ENCODE measurements at places on chromosomes 5 and 9. TPM values are rescaled to one million over a fixed set of nuclear protein-coding genes. Genes with fewer than 3 reads are reported as not detected.

DNA sequence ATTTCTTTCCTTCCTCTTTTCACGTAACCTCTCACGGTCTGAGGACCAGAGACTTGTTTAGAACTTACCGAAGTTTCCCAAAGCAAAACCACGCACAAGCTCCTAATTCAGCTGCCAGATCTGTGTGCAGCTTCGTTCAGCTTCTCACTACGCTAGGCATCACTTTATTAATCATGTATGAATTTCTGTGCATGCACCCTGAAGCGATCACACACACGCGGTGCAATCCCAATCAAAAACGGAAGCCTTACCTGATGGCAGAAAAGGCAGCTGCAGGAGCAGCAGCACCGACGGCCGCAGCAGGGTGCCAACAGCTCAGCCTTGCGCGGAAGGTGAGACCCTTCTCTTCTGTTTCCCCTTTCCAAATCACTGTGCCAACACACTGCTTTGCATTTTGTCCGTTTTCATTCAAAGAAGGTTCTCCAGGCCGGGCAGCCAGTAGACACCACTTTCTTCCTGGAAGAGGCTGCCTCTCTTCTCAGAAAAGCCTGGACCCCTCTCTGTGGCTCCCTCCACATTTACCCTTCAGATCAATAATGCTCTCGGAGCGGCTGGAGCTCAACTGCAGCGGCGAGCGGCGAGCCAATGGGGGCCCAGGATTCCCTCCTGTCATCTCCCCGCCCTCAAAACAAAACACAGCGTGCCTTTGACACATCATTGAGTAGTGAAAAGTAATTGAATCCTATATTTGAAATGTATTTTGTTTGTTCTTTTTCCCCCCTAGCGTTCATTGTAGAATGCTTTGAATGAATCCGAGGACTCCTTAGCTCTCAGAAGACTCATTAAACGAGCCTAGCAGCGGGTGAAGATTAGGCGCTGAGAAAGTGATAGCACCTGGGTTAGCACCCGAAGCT lies at the start of gene CDH12:
Gene CDH12 (minus strand): TSS at position 538 of the 854 bp plus-strand sequence.
- no peak for DNase-seq

GRCh38 chr9:107945961-107946360 lies 456.4 kb upstream of the KLF4 start:
- DNase-seq: no peak

DNA sequence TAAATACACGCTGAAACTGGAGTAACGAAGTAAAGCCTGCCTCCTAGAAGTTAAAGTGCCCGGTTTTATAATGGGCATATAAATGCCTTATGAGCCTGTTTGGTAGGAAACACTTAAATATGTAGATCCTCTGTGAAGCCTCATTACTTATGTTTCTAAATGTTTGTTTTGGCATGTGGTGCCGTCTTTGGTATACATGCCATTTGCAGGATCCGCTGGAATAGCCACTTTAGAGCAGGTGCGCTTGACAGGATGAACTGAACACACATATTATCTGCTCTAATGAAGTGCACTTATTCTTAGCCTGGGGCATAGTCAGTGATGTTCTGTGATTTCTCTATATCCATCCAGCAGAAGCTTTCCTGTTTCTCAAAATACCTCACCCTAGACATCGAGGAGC lies 778.1 kb upstream of the WWC1 start:
- DNase-seq: no peak

DNA sequence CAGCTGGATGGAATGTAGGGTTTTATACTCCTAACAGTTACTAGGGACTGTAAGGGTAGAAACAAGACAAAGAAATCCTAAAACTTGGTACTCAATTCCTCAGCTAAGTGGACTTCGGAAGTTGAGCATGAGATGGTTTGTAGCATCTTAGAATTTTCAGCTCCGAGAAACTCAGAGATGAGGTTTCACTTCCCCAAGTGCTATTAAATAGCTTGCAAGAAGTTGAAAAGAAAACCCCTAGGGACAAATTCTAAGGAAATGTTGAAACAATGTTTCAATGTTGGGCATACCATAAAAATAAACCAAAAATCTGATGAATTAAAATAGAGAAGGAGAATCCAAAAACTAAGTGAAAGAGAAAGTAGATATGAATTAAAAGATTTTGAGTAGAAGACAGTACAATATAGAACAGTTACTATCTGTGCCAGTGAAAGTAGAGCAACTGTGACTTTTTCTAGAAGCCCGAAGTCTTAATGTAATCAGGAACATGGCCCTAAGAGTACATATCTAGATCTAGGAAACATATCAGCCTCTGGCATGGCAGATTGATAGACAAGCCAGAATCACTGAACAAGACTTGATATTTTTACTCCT lies 308.6 kb upstream of the RGMB start:
- no peak for DNase-seq

GRCh38 chr5:31122998-31123951 lies 70.2 kb upstream of the CDH6 start:
- peak; percentile 78 for DNase-seq

- no peak for DNase-seq
Observed at GRCh38 chr5:54741711-54742110, 224.2 kb downstream of the SNX18 start.

DNA sequence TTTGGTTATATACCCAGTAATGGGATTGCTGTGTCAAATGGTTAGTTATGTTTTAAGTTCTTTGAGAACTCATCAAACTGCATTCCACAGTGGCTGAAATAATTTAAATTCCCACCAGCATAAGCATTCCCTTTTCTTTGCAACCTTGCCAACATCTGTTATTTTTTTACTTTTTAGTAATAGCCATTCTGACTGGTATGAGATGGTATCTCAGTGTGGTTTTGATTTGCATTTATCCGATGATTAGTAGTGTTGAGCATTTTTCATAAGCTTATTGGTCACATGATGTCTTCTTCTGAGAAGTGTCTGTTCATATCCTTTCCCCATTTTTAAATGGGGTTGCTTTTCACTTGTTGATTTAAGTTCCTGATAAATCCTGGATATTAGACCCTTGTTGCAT lies 435.7 kb upstream of the RIOK2 start:
- DNase-seq: no peak

- no peak for DNase-seq
Observed at GRCh38 chr5:159783726-159784247, 132.5 kb upstream of the ADRA1B start.

DNA sequence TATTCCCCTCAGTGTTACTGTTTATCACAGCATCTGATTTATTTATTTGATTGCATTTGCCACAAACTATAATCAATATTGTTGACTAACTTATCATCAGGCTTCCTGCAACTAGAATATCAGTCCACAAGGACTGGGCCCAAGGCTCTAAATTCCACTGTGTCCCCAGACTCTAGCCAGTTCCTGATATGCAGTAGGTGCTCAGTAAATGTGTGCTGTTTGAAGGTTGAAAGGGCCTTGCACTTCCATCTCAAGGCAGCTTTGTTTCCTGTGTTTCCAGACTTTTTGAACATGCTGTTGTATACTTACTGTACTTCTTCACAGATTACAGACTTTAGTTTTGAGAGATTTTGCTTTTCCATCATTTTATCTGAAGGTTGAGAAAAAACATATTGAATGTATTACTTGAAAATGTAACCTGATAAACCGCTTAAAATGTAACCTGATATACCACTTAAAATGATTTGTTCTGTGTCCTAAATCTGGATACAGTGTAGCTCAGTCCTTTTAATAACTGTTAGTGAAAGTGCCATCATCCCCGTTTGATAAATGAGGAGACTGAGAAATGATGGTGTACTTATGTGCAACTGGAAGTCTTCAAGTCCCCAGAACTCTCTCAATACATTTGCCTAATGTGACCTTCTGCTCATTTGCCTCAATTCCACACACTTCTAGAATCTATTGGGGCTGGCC lies 18.7 kb downstream of the KIAA1191 start:
- no peak for DNase-seq

- no peak for DNase-seq
Observed at GRCh38 chr9:127975376-127976315, 5.1 kb downstream of the EEIG1 start.

DNA sequence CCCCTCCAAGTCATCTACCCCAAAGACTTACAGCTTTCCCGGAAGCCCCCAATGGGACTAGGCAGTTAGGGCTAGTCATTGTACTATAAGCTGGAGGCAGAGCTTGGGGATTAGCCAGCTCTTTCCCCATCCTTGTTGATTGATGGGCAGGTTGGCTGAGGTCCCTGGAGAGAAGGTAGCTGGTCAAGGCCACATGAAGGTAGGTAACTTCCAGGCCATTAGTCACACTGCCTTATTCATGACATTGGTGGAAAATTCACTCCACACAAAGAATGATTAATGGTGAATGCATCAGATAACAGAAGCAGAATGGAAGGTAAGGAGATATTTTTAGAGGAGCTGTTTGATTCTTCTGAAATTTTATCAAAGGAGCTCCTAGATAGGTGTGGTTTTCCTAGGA lies 49.5 kb upstream of the TGFBR1 start:
- DNase-seq: no peak

- DNase-seq: no peak
Observed at GRCh38 chr9:136059321-136059791, 35.7 kb downstream of the NACC2 start.

GRCh38 chr5:167658889-167659288 lies 632.6 kb upstream of the WWC1 start:
- peak; percentile 12 for DNase-seq

DNA sequence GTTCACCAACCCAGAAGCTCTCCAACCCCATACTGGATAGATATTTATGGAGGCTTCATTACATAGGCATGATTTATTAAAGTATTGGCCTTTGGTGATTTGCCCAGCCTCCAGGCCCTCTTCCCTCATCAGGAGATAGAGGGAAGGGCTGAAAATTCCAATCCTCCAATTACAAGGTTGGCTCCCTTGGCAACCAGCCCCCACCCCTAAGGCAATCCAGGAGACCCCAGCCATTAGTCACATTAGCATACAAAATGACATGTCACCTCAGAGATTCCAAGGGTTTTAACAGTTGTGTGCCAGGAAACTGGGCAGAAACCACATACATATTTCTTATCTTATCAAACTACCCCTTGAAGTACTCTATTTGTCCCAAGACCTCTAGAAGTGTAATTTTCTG lies 210.0 kb downstream of the HINT1 start:
- no peak for DNase-seq

GRCh38 chr9:126927419-126927818 lies 12.8 kb downstream of the RALGPS1 start:
- DNase-seq: no peak

DNA sequence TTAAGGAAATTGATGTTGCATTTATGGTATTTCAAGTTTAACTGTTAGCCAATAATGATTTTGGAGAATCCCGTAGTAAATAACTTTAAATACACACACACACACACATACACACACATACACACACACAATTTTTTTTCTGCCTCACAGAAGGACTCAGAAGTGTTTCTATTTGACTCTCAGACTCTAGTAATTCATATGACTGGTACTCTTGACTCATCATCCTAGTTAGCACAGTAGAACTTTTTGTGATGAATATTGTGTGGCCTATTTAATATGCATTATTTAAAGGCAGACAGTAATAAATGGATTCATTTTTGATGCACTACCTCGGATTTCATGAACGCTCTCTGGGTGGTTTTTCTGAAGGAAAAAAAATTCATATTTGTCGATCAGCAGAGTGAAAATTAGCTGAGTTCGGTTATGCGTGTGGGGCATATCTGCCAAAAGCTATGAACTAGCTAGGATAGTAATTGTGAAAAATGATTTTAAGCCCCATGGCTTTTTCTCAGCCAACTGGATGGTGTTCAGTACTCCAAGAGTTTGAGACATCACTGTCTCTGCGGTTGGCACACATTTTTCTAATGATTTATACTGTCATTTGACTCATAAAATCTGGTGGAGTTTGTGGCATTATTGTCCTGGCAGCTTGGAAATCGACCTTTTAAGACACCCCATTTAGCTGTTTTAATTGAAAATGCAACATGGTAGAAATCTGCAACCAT lies 102.2 kb downstream of the PCSK5 start:
- DNase-seq: no peak

GABRA6 gene
- total RNA-seq: not detected

DMGDH gene
- total RNA-seq: 0.18 TPM

ATOX1 gene
- 56.3 TPM for total RNA-seq

CSF2 gene
- total RNA-seq: not detected

PHYHD1 gene
- 2.2 TPM for total RNA-seq

PCDHB6 gene
- under 0.01 TPM for total RNA-seq

HBEGF gene
- total RNA-seq: 18.8 TPM

SGCD gene
- total RNA-seq: 10.6 TPM

MLANA gene
- total RNA-seq: not detected

PPP6C gene
- total RNA-seq: 27.5 TPM

OLFM1 gene
- total RNA-seq: 0.36 TPM

IL4 gene
- not detected for total RNA-seq

SLC36A3 gene
- total RNA-seq: not detected

KDM3B gene
- total RNA-seq: 36.7 TPM
